ENCODE measurements at places on chromosomes 11 and 22. TPM values are rescaled to one million over a fixed set of nuclear protein-coding genes. Genes with fewer than 3 reads are reported as not detected.

- DNase-seq: no peak
These were observed 10.0 kb downstream of the WNT7B start for GRCh38 chr22:45966895-45967365.

DNA sequence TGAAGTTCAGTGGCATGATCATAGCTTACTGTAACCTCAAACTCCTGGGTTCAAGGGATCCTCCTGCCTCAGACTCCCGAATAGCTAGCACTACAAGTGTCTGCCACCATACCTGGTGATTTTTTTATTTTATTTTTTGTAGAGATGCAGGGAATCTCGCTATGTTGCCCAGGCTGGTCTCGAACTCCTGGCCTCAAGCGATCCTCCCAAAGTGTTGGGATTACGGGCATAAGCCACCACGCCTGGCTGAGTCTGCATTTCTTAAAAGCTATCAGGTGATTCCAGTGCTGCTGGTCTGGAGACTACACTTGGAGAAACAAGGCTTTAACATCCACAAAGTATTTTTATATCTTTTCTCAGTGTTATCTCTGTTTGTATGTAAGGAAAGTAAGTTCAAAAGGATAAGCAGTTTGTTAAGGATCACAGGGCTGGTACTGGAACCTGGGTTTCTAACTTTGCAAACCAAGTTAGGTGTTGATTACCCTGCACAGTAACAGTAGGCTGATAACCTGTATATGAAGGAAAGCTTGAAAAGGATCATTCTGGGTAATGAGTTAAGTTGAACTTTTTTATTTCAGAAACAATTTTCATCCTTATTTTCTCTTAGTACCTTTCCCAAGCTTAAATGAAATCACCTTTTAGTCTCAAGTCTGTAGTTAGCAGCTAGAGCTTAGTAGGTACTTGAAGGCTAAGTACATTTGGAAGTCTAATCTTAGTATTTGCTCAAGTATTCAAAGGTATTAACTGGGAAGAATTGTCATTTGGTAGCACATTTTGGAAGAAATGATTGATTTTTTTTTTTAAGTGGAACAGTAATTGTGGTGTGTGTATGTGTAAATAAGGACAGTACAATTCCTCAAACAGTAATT, 12.5 kb downstream of the ACER3 start:
- no peak for DNase-seq

DNA sequence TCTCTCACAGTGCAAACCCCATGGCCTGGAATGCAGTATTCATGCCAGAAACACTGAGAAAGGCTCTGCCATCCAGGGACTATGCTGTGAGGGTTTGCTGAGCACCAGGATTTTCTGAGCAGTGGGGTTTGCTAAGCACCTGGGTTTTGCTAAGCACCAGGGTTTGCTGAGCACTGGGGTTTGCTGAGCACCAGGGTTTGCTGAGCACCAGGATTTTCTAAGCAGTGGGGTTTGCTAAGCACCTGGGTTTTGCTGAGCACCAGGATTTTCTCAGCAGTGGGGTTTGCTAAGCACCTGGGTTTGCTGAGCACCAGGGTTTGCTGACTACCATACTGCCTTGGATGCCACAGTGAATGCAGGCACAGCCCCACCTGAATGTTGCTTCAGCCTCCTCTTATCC, 48.3 kb upstream of the SMIM38 start:
- no peak for DNase-seq

- no peak for DNase-seq
These were observed 54.9 kb upstream of the LDLRAD3 start for GRCh38 chr11:35888961-35889360.

- DNase-seq: no peak
These were observed 3.2 kb upstream of the PIWIL4 start for GRCh38 chr11:94563848-94564467.

The OR8D1 gene
- polyA plus RNA-seq: not detected

The MS4A1 gene
- polyA plus RNA-seq: 0.12 TPM

The KRTAP5-11 gene
- polyA plus RNA-seq: 0.76 TPM

The DDI1 gene
- polyA plus RNA-seq: not detected

The VSTM5 gene
- polyA plus RNA-seq: 2.8 TPM

The C1QTNF4 gene
- polyA plus RNA-seq: 5.8 TPM

The OR52D1 gene
- 0.13 TPM for polyA plus RNA-seq
